ENCODE measurements at places on chromosomes 11 and 22.
A peak's percentile ranks its signal among the peaks of the same experiment; 100 is the strongest.

DNA sequence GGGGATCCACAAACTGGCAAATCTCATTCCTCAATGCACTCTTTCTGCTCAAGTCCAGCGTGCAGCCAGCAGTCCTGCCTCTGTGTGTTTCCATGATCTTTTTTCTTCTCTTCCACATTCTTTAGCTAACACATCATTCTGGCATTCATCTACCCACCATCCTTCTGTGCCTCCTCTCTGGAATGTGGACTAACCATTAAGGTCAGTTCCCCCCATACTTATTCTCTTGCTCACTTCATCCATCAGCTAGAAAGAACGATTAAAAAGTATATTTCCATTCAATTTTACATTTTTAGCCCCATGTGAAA, 7.8 kb downstream of the KIRREL3 start:
- no peak for DNase-seq

GRCh38 chr22:22870577-22871404, 16.8 kb upstream of the IGLL5 start:
- DNase-seq, result no peak

- DNase-seq, result no peak
These were observed 109.8 kb downstream of the PTPRJ start for GRCh38 chr11:48090174-48090573.

DNA sequence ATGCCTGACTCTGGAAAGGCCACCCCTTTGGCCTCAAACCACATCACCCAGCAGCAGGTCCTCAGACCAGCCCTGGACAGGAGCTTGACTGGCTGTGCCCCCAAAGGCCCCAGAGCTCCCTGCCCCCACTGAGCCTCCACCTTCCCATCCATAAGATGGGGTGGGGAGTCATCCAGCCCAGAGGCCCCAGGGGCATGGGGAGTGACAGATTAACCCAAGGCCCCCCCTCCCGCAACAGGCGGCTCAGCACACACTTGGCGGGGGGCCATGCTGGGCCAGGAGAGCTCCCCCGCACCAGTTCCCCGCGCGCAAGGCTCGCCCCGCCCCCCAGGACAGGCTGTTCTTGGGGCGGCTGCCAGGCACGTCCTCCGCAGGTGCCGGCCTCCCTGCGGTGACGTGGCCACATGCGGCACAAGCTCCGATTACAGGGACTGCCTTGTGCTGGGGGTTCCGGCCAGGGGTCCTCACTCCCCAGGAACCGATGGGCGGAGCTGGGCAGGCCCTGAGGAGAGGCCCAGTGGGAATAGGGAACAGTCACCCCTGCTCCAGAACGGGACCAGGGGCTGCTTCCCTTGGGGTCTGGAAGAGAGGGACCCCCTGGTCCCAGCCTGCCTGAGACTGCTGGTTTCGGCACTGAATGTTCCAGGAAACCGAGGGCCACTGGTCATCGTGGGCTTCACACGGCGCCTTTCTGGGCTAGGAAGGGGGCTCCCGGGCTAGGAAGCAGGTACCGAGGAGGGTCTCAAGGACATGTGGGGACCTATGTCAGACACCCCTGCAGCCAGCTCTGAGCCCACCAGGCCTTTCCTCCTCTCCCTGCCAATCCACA, 5.1 kb upstream of the CDKN1C start:
- DNase-seq, result no peak

- no peak for DNase-seq
These were observed 12.5 kb downstream of the ASCC2 start for GRCh38 chr22:29825578-29825977.

DNA sequence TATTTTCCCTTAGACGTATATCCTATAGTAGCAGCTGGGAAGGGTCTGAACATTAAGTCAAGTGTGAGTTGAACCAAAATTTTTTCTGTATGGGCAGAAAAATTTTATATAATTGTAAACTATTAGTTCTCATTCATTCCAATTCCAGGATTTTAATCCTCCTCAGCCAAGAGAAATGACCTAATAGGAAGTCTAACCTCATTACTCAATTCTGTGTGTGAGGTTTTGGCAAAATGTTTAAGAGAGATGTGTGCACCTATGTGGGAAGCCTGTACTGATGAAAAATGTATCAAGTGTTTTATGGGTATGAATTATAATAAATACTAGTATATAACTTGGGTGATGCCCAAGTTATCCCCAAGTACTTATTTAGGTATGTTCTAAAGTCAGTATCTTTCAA, 311.6 kb upstream of the PITPNB start:
- no peak for DNase-seq

DNA sequence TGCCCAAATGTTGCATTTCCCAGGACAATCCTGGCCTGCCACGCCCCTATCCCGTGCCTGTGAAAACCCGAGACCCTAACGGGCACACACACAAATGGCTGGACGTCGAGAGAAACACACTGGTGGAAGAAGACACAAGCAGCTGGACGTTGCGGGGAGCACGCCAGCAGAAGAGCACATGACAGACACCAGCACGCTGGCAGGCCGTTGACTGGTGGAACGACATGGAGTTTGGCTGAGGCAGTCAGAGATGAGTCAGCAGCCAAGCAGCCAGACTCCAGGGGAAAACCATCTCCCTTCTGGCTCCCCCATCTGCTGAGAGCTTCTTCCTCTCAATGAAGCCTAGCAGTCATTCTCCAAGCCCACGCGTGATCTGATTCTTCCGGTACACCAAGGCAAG, 606.7 kb upstream of the LRRC4C start:
- no peak for DNase-seq

GRCh38 chr11:134366254-134366653, 34.5 kb downstream of the GLB1L2 start:
- DNase-seq, result no peak

- DNase-seq, result no peak
These were observed at the start of gene GAL3ST1 for GRCh38 chr22:30574095-30574981. TSS of gene GAL3ST1 (minus strand) at chr22:30574665. CDS start at chr22:30557392, 17,273 bp downstream.

GRCh38 chr11:60169264-60169915, 13.5 kb downstream of the MS4A6A start:
- no peak for DNase-seq

- no peak for DNase-seq
These were observed 264.2 kb downstream of the GRM5 start for GRCh38 chr11:88801484-88802123.

DNA sequence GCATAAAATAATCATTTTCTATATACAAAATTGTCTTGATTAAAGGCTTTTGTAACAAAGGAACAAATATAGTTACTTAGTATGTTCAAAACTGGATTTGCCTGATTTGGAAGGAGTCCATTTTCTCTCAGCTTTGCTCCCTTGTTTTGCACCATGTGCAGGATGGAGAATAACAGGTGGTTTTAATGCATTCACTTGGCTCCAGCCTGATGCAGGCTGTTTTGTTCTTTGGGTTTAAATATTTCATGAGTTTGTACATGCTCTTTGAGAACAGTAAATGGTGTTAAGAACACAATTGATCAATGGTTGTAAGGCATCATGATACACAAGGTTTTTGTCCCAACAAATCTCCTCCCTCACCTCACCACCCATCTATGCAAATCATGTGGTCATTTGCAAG, 886.9 kb upstream of the CCDC90B start:
- no peak for DNase-seq

- no peak for DNase-seq
These were observed 517.4 kb downstream of the BUD13 start for GRCh38 chr11:116255321-116255953.

DNA sequence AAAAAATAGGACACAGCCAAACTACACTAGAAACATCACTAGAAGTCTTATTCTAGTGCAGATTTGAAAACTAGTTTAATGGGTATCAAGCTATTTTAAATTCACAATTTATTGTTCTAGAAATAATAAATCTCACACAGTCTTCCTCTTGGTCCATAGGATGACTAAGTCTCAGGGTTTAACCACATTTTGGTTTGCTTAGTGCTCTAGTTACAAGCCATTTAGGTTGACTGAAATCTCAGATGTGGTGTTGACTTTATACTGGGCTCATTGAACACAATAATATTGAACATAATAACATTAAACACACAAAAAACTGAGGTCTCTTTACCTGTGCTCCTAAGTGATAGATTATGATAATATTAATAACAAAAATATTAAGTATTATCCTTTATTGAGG, 760.3 kb upstream of the CCDC179 start:
- no peak for DNase-seq

DNA sequence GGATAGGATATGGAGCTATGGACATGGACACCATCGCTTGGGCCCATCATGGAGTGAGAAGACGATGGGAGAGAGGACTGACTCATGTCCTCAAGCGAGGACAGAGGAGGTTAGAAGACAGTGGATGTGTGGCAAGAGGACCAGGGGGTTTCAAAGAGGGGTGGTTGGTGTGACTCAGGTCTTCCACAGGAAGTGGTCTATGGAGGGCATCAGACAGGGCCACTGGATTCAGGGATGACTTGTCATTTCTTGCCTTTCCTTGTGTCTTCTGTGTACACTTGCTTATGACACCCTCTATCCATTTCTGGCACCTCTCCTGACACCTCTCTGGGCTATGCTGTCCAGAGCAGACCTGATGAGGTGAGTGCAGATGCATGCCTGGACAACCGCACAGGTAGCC, 115.4 kb downstream of the OSBP2 start:
- no peak for DNase-seq

- DNase-seq, result no peak
These were observed 519 bp downstream of the ARRB1 start for GRCh38 chr11:75350743-75351540.

DNA sequence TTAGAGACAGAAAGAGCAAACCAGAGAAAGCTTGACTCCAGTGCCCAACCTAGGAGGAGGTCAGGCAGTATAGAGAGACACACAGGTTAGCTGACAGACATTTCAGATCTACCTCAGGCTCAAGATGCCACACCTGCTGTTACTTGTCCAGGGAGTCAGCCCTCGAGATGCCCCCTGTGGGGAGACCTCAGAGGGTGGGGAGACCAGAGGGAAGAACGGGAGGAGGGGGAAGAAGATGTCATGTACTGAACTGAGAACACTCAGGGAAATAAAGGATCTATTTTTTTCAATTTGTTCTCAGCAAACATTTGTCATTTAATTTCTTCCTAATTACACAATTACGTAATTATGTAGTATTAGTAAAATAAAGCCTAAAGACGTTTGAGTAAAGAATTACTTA, 196.3 kb upstream of the CADM1 start:
- no peak for DNase-seq

DNA sequence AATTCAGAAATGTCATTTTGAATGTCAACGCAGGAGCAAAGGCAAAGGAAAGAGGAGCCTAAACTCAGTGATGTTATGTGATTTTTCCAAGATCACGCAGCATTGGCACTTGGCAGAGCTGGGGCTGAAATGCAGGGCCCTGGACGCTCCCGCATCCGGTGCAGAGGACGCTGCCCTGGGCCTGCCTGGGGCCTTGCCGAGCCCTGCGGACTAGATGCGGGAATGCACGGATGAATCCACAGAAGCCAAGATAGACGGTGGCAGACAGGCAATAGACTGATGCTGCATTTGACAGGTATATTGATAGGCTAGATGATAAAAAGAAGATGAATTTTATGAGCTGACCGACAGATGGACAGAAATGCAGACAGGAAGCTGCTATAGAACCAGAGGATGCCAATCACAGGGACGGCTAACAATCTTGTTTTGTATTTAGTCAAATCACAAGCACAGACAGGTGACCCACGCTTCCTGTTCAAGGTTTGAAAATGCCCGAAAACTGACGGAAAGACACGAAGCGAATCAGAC, 696 bp upstream of the MARK2 start:
- DNase-seq, result no peak

- DNase-seq, result no peak
These were observed 54.7 kb downstream of the CUL5 start for GRCh38 chr11:108063410-108063809.

DNA sequence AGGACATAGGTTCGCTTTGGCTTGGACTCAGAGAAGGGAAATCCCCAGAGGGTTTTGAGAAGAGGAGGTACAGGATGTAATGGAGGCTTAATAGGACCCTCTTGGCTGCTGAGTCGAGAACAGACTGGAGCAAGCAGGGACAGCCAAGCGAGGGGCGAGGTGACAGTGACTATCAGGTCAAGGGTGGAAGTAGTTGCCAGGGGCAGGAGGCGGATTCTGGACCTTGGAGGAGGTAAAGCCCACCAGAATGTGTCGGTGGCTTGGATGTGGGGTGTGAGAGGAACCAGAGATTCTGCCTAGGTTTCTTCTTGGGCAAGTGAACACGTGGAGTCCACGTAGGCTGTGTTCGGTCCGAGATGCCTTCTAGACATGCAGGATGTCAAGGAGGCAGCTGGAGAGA, 4.4 kb downstream of the TRMT112 start:
- no peak for DNase-seq

DNA sequence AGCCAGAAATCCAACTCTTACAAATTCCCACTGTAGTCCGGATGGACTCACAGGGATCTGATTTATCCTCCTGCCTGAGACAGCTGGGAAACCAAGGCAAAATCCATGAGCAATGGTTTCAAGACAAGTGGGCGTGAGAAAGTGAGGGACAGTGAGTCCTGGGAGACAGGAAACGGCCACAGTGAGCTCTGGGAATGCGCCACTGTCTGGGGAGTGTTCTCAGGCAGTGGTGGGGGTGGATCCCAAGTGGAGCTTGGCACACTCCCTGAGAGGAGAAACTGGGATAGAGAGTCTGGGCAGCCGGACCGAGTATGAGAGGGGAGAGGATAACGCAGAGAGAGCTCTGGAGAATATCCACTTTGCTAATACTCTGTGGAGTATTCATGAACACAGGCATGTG, 9.8 kb downstream of the IL17REL start:
- no peak for DNase-seq

GRCh38 chr22:25564320-25564978, at the start of gene GRK3:
TSS of gene GRK3 (plus strand) at chr22:25564675. CDS start at chr22:25565041, 366 bp downstream.
- DNase-seq, result peak; percentile 67

GRCh38 chr11:36459046-36459445, 51.0 kb downstream of the TRAF6 start:
- DNase-seq, result no peak

- no peak for DNase-seq
These were observed 9.7 kb downstream of the KDELR3 start for GRCh38 chr22:38477585-38477984.

DNA sequence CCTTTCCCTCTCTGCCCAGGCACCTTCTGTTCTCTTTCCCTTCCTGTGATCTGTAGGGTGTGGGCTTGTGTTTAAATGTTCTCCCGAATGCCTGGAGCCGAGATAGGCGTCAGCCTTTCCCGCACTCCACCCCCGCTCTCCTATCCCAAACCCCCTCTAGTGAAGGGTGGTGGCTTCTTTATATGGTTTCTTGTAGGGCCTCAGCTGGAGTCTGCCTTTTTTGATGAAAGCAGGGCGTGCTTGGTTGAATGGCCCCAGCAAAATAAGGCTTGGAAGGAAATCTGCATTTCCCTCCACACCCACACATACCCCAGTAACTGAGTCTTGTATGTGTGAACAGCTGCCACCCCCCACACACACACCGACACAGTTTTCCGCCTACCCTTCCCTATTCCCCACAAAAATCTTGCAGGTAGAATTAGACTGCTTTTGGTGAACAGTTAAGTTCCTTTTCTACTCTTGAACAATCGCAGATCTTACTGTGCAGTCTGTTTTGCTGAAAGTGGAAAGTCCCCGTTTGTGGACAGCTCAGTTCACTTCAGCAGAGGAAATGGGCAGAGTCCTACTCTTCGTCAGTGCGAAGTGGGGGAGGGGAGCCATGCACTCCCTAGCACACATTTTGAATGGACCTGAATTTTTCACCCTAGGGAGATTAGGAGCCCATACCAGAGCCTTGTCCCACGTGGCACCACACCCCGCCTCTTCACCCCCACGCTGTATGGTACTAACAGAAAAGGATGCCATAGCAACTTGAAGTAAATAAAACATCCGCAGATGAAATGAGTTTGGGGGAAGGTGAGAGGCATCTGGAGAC, 25.5 kb upstream of the GRK2 start:
- peak; percentile 59 for DNase-seq

- DNase-seq, result no peak
These were observed 52.3 kb downstream of the CCDC34 start for GRCh38 chr11:27310707-27311106.

Measured in stimulated activated CD4-positive, alpha-beta T cell treated with anti-CD3 and anti-CD28 coated beads, TNF-alpha, amount 100 ng/mL, for 24 hours (primary cell).